Mammary microvascular endothelial cell (primary cell): ENCODE measurements at places on chromosomes 1 and 21. TPM values are rescaled to one million over a fixed set of nuclear protein-coding genes. Genes with fewer than 3 reads are reported as not detected.

Gene XCL2
- total RNA-seq, result not detected in 2 replicates

Gene MEX3A
- 1.8 and 2.8 TPM in 2 replicates for total RNA-seq

Gene KRTAP24-1
- not detected in 2 replicates for total RNA-seq

Gene INAVA
- not detected in 2 replicates for total RNA-seq

Gene SORT1
- 9.2 and 9.4 TPM in 2 replicates for total RNA-seq

Gene AUNIP
- total RNA-seq, result 2.5 and 4.2 TPM in 2 replicates

Gene TPTE
- total RNA-seq, result not detected in 2 replicates

Gene EPHA8
- total RNA-seq, result not detected in 2 replicates

Gene TMPRSS3
- not detected in 2 replicates for total RNA-seq

Gene CNST
- total RNA-seq, result 13.3 and 16.3 TPM in 2 replicates

Gene PGLYRP4
- not detected in 2 replicates for total RNA-seq

Gene CAMK2N1
- 2.2 and 3.7 TPM in 2 replicates for total RNA-seq

Gene FRRS1
- total RNA-seq, result 1.8 and 5.2 TPM in 2 replicates

Gene SPAG17
- not detected in 2 replicates for total RNA-seq

Gene MAP1LC3C
- total RNA-seq, result not detected in 2 replicates

Gene LMX1A
- not detected in 2 replicates for total RNA-seq

Gene CD5L
- not detected in 2 replicates for total RNA-seq

Gene EPHA10
- not detected in 2 replicates for total RNA-seq

Gene TMEM81
- 0.60 and 1.1 TPM in 2 replicates for total RNA-seq

Gene TTC22
- not detected in 2 replicates for total RNA-seq

Gene CTBS
- 6.9 and 10.8 TPM in 2 replicates for total RNA-seq

Gene DENND2C
- total RNA-seq, result 1.00 and 1.2 TPM in 2 replicates

Gene SDF4
- 205 and 217 TPM in 2 replicates for total RNA-seq

Gene SYPL2
- total RNA-seq, result 0.05 and 0.33 TPM in 2 replicates

Gene OR2T6
- total RNA-seq, result not detected in 2 replicates

Gene NR1I3
- total RNA-seq, result not detected in 2 replicates

Gene REN
- 0.39 and 0.40 TPM in 2 replicates for total RNA-seq

Gene GCLM
- 25.6 and 26.3 TPM in 2 replicates for total RNA-seq

Gene LIPI
- not detected in 2 replicates for total RNA-seq

Gene RAB42
- 1.4 and 2.1 TPM in 2 replicates for total RNA-seq

Gene WNT3A
- not detected in 2 replicates for total RNA-seq

Gene CELA2B
- total RNA-seq, result not detected in 2 replicates

Gene GBP6
- not detected in 2 replicates for total RNA-seq

Gene CENPF
- 48.2 and 53.2 TPM in 2 replicates for total RNA-seq

Gene CDK18
- total RNA-seq, result 0.15 and 1.4 TPM in 2 replicates

Gene SLC30A10
- total RNA-seq, result not detected in 2 replicates

Gene DEPDC1
- 24.8 and 28.8 TPM in 2 replicates for total RNA-seq

Gene SFPQ
- 164 and 171 TPM in 2 replicates for total RNA-seq

Gene SRSF4
- total RNA-seq, result 32.8 and 41.4 TPM in 2 replicates

Gene LDLRAD1
- not detected in 2 replicates for total RNA-seq

Gene GBP7
- not detected in 2 replicates for total RNA-seq

Gene YBX1
- total RNA-seq, result 770 and 779 TPM in 2 replicates

Gene DCST1
- not detected in 2 replicates for total RNA-seq

Gene MAP3K21
- total RNA-seq, result 0.39 and 0.60 TPM in 2 replicates

Gene OPTC
- total RNA-seq, result not detected in 2 replicates

Gene EFNA1
- total RNA-seq, result 30.8 and 33.2 TPM in 2 replicates

Gene PCNX2
- total RNA-seq, result 2.3 and 3.9 TPM in 2 replicates

Gene OLIG2
- not detected in 2 replicates for total RNA-seq

Gene MNDA
- total RNA-seq, result not detected in 2 replicates

Gene METTL13
- total RNA-seq, result 27.9 and 39.8 TPM in 2 replicates

Gene GCSAML
- total RNA-seq, result not detected in 2 replicates

Gene MAP3K6
- 16.9 and 20.6 TPM in 2 replicates for total RNA-seq

Gene ERICH3
- not detected in 2 replicates for total RNA-seq

Gene COQ8A
- total RNA-seq, result 11.9 and 12.0 TPM in 2 replicates

Gene MPL
- not detected in 2 replicates for total RNA-seq

Gene ZBTB8OS
- 37.9 and 39.6 TPM in 2 replicates for total RNA-seq

Gene CFAP107
- total RNA-seq, result not detected in 2 replicates
